HepG2 (cell line): ENCODE measurements at places on chromosomes 16 and 17.

GRCh38 chr16:84876873-84877606 lies 57.3 kb downstream of the CRISPLD2 start:
- no peak for DNase-seq

DNA sequence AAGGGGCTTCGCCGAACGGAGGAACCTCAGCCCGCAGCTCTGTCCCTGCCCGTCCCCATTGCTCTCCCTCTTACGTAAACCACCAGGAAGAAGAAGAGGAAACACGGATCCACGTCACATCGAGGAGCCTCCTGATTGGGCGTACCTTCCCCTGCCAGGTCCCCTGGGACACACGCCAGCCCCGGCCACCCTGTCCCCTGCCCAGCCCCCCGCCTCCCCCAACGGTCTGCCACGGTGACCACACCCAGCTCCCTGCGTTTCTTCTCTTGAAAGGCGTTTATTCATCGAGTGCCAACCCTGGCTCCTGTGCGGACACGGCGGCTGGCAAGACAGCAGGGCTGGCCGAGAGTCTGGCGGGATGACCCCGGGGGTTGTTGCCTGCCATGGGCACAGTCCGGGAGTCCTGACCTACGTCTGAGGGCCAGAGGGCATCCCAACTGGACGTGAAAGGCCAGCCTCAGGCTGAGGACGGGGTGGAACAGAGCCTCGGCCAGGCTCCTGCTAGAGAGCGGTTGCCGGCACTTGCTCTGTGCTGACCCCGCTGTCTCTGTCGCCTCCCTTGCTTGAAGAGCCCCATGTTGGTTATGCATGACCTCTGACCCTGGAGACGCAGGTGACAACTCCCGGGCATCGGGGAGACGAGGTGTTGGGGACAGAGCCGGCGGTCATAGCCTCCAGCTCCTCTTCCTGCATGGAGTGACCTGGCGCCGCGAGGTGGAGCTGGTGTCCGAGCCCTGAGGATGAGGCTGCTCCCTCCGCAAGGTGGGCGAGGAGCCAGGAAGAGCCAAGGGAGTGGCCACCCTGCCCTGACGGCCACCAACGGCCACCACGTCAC lies 40.5 kb upstream of the ACSF3 start:
- DNase-seq = peak; percentile 20

GRCh38 chr16:85399583-85400284 lies 213.4 kb upstream of the GSE1 start:
- no peak for DNase-seq

DNA sequence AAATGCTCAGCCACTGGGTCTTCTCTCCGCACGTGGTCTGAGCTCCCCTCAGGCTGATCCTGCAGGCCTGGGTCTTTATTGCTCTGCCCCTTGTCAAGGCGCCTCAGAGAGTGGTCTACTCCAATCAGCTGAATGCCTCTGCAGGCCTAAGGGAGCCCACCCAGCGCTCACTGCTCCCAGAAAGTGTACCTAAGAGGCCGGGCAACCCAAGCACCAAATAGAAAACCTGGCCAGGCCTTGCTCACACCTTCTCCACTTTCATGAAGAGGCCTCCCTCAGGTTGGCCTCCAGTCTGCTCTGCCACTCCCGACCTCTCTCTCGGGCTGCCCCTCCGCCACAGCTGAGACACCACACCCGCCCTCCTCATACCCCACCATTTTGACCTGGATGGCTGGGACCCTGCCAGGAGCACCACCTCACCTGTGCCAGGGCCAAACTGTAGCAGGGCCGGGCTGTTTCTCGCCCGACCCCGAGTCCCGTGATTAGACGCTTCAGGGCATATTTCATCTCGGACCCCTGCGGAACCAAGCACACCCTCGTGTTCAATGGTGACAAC lies 665 bp downstream of the MYBBP1A start:
- DNase-seq = no peak

GRCh38 chr16:49930841-49931240 lies 74.9 kb upstream of the ZNF423 start:
- DNase-seq = no peak

DNA sequence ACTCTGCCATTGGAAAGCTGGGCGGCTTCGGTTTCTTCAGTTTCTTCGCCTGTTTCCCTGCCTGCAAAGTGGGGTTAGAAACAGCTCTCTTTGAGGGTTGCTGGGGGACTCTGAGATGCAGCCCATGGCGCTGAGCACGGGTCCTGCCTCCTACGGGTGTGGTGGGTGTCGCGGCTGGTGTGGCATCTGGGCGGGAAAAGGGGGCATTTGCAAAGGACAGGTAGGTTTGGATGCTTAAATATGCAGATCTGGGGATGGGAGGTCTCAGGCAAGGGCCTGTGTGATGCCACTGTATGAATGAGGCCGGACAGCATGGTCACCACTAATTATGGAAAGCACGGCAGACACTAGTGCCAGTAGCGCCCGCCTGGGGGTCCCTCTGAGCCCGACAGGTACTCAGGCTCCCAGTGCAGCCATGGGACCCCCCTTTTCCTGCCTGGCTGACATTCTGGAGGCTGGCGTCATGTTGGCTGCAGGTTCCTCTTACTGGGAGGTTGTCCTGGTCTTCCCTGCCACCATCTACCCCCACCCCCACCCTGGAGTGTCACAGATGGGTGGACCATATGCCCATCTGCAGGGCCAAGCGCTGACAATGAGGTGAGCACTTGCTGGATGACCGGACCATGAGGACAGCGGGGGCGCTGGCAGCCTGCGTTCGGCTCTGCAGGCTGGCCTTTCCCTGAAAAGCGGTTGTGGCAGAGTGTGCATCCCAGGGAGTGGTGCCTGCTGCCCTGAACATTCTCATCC lies 237.7 kb downstream of the SEC14L1 start:
- DNase-seq = no peak

DNA sequence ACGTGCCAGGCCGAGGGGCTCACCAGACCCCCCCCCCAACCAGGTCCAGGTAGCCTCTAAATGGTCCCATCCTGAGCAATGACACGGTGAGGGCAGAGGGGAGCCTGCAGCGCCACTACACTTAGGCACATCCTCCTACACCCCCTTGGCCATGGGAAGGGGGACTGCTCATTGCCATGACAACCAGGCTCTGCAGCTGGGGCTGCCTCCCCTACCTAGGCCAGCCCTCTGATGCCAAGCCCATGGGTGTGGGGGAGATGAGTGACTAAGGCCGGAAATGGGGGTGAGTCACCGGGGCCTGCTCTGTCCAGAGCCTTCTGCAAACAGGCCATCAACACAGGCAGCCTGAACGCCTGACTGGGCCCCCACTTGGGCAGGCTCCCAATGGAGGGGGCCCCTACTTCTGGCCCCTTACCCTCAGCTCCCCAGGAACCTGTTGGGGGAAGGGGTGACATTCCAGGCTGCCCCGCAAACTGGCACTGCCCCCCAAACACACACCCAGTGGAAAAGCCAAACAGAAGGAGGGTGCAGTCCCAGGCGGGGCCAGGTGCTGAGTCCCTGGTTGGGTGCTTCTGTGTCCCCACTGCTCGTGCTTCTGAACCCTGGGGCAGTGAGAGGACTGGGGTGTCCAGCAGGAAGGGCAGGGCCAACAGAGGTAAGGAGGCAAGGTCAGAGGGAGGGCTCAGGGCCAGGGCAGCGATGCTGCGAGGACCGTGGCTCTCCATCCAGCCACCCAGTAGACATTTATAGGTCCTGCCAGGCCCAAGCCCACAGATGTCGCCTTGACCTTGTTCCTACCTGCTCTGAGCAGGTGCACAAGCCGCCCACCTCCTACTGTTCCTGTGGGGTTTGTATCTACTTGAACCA lies 8.2 kb downstream of the PLCD3 start:
- peak; percentile 86 for DNase-seq

GRCh38 chr17:45414990-45415881 lies 17.4 kb downstream of the ARHGAP27 start:
- no peak for DNase-seq

- DNase-seq = no peak
Measured at GRCh38 chr16:11200592-11200991, 55.4 kb downstream of the SOCS1 start.

DNA sequence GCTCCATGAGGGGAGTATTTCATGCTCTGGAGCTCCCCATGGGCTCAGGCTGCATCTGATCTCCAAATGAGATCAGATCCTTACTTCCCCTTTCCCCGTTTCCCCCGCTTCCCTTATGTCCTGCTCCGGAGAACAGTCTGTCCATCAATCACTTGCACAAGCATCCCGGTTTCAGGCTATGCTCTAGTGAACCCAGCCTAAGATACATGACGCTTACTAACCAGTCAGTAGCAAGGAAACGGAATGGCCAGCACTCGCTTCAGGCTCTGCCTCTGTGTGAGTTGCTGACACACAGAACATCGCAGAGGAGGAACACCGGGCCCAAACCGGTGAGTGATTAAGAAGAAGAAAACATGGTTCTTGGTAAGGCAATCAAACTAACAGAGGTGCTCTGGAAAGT lies 9.4 kb upstream of the ATP5MC1 start:
- DNase-seq = no peak

DNA sequence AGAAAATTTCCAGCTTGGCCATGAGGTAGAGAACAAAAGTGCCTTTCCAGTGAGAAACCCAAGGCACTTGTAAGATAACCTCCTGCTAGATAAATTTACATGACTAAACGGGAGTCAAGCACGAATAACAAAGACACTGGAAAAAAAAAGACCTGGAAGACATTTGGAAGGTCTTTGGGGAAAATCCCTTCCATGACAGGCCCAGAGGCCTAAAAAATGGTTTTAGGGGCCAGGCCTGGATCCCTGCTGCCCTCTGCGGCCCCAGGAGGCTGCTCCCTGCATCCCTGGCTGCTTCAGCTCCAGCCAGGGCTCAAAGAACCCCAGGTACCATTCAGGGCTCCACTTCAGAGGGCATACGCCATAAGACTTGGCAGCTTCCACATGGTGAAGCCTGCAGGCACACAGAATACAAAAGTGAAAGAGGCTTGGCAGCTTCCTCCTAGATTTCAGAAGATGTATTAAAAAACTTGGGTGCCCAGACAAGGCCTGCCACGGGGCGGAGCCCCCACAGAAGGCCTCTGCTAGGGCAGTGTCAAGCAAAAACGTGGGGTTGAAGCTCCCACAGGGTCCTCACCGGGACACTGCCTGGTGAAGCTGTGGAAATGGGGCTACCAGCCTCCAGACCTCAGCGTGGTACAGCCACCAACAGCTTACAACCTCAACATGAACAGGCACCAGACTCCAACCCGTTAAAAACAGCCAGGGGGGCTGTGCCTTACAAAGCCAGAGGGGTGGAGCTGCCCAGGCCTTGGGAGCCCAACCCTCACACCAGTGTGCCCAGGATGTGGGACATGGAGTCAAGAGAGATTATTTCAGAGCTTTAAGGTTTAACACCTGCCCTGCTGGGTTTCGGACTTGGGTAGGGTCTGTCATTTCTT lies 77.1 kb downstream of the SDK2 start:
- no peak for DNase-seq

DNA sequence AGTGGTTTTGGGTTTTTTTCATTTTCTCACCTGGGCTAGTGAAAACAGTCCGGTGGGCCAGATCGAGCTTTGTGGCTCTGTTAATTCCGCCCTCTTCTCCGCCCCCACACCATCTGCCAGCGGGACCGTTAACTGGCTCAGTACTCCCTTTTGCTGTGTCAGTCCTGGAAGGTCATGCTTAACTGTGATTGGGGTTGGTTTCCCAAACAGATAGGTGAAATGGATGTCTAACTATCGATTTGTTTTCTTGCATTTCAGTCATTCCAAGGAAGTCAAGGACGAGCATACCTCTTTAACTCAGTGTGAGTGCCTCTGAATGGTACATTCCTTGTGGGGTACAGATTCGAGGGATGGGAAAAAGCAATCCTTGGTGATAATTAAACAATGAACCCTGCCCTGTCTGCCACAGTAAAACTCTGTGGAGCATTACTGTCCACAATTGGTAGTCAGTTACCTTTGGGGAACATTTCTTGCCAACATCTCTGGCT lies 56.7 kb downstream of the YPEL2 start:
- no peak for DNase-seq

DNA sequence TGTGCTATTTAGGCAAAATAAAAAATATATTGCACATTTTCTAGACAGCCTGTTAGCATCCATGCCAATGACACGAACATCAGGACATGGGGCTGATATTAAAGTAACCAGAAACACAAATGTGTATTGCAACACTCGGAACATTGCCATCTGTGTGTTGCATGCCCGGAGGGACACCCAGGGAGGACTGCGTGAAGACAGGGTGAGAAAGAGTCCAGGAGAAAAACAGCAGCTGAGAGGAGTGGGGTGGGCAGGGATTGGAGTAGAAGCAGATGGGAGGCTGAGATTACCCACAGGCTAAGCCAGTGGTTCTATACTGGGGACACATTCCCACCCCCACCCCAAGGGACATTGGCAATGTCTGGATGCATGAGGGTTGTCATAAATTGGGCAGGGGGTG lies 114.8 kb downstream of the GRIN2A start:
- DNase-seq = no peak

DNA sequence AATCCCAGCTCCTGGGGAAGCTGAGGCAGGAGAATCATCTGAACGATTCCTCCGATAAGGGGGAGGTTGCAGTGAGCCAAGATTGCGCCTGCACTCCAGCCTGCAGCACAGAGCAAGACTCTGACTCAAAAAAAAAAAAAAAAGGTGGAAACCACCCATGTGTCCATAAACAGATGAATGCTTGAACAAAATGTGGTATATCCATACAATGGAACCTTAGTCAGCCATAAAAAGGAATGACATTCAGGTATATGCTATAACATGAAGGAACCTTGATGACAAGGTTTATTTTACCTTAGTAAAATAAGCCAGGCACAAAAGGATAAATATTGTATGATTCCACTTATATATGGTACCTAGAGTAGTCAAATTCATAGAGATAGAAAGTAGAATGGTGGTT lies 2.9 kb upstream of the MEIOC start:
- DNase-seq = no peak

- DNase-seq = no peak
Measured at GRCh38 chr17:41975099-41976083, 8.8 kb downstream of the CNP start.

DNA sequence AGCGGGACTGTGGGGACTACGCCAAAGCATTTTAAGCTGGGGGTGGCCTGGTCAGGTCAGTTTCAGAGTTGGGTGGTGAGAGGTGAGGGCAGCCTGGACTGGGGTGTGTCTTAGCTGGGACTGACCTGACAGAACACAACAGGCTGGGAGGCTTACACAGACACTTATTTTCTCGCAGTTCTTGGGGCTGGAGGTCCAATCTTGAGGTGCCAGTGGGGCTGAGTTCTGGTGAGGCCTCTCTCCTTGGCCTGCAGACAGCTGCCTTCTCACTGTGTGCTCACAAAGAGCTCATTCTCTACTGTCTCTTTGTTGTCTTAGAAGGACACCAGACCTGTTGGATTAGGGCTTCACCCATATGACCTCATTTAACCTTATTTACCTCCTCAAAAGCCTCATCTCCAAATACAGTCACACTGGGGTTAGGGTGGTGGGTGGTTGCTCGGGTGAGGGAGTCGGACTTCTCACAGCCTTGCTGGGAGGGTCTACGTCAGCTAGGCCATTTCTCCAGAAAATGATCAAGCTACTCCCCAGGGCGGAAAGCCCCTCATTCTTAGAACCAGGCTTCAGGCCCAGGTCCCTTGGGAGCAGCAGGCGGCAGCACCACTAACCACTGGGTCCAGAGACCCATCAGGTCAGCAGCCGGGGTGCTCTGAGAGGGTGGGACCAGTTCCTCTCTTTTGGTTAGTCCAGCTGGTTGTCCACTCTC lies 149.3 kb downstream of the RAB11FIP4 start:
- DNase-seq = no peak

- no peak for DNase-seq
Measured at GRCh38 chr17:40323391-40324381, 14.7 kb downstream of the RARA start.

- DNase-seq = no peak
Measured at GRCh38 chr17:46139432-46140210, 53.6 kb downstream of the KANSL1 start.

GRCh38 chr17:17042851-17043460 lies 699 bp downstream of the MPRIP start:
- DNase-seq = no peak

GRCh38 chr17:66190738-66191592 lies 968 bp downstream of the CEP112 start:
- DNase-seq = peak; percentile 16
